Activated CD4-positive, alpha-beta T cell treated with anti-CD3 and anti-CD28 coated beads, Interleukin-10, Interleukin-2, amounts not matched to agents 100 ng/mL and 50 ng/mL, durations not matched to agents 16 hours and 8 hours (primary cell): ENCODE measurements at places on chromosomes 7 and 10.

DNA sequence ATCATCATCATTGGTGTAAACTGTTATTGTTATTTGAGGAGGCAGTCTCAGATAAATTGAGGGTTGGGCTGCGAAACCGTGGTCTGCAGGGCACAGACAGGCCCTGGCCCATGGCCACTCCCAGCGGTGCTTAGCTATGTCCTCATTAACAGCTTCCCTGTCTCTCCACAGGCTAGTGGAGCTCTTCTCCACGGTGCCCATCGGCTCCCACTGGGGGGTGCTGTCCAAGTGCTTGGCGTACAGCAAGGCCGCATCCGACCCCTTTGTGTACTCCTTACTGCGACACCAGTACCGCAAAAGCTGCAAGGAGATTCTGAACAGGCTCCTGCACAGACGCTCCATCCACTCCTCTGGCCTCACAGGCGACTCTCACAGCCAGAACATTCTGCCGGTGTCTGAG is 21.6 kb downstream of the GPR26 start:
- DNase-seq, result no peak

- no peak for DNase-seq
Measured at GRCh38 chr10:109774121-109774440, 149.2 kb downstream of the XPNPEP1 start.

- DNase-seq, result no peak
Measured at GRCh38 chr7:104482362-104483037, 154.1 kb downstream of the LHFPL3 start.

GRCh38 chr7:35676211-35676610 is 18.7 kb downstream of the HERPUD2 start:
- DNase-seq, result no peak

DNA sequence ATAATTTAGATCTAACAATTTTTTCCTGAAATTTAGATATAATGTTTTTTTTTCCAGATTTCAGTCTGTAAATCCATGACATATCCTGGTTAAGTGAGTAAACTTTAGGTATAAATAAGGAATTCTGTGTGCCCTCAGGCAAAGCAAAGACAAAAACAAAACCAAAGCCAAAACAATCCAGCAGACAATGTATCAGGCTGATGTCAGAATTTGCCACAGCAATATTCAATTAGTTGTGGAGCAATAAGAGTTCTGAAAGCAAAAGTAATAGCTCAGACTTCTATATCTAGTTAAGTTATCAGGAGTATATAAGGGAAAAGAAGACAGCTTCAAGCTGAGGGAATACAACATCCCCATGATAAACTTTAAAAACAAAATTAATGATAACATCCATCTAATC is 82.0 kb downstream of the MKX start:
- no peak for DNase-seq

GRCh38 chr10:35090162-35090954 is at the start of gene CUL2:
Gene CUL2 (minus strand): TSS chr10:35090341. CDS start chr10:35071317, 19,024 bp downstream.
- peak; percentile 94 for DNase-seq

- DNase-seq, result no peak
Measured at GRCh38 chr10:99497343-99498025, 35.3 kb upstream of the NKX2-3 start.

DNA sequence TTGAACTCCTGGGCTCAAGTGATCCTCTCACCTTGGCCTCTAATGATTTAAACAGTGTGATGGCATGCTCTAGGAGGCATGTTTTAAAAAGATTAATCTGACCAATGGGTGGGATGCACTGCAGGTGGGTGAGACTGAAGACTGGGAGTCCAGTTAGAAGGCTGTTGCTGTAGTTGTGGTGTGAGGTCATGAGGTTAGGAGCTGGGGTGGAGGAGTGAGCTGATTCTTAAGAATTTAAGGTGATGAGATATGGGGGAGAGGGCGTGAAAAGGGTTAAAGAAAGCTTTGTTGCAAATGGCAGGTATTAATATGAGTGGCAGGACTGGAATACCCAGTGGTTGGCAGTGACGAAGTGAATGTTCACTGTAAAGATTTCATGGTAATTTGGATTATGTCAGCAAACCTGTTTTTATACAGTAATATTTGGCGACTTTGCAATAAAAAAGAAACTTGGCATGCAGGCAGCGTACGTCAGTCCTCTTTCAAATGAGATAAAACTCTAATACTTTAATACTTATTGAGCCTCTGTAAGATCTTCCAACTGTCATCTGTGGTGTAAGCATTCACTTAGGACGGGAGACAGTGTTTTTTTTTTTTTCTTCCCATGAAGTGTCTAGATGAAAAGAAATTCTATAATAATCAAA is 72.8 kb upstream of the MTPN start:
- no peak for DNase-seq

GRCh38 chr7:21984042-21984441 is 38.3 kb upstream of the CDCA7L start:
- DNase-seq, result no peak

GRCh38 chr7:159296093-159296681 is 151.5 kb upstream of the VIPR2 start:
- no peak for DNase-seq

GRCh38 chr7:44290252-44290620 is 35.2 kb downstream of the CAMK2B start:
- DNase-seq, result no peak

GRCh38 chr10:127013211-127013656 is 108.0 kb downstream of the DOCK1 start:
- no peak for DNase-seq

DNA sequence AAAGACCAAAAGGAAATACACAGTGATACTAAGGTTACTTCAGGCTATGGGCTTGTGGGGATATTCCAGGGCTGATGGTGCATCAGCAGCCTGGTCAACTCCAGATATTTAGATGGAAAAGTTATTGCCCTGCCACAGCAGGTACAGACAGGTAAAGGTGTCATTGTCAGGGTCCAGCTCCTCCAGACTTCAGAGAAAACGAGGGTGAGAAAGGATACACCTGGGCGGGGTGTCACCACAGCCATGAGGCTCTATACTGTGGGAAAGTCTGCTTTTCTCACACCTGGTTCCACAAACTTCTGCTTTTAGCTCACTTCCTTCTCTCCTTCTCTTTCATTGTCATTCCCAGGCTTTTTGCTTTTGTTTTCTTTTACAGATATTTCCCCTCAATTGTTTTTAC is 2.0 kb upstream of the C10orf120 start:
- DNase-seq, result no peak

- peak; percentile 49 for DNase-seq
Measured at GRCh38 chr10:27319752-27320431, 79.3 kb upstream of the ACBD5 start.

- no peak for DNase-seq
Measured at GRCh38 chr10:24762161-24762924, 38.7 kb upstream of the ARHGAP21 start.

- no peak for DNase-seq
Measured at GRCh38 chr10:71465551-71466252, 69.0 kb downstream of the CDH23 start.

- no peak for DNase-seq
Measured at GRCh38 chr10:59319854-59320253, 42.5 kb downstream of the FAM13C start.

- DNase-seq, result peak; percentile 80
Measured at GRCh38 chr10:6600224-6600987, 20.3 kb upstream of the PRKCQ start.

DNA sequence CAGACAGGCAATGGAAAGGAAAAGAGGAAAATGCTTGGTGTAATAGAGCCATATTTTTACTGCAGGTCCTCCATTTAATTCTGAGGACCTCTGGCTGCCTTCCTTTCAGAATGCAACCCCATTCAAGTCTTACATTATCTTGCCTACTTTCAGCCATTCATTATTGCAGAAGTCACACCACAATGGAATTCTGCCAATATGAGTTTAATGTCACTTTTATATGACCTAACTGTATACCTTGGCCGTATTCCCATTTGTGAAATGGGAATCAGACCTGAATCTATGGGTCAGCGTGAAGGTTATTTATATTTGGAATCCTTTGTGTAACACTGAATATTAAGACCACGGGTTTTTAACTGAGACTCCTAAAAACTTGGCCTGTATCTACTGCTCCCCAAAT is 241.7 kb upstream of the AOAH start:
- DNase-seq, result no peak

DNA sequence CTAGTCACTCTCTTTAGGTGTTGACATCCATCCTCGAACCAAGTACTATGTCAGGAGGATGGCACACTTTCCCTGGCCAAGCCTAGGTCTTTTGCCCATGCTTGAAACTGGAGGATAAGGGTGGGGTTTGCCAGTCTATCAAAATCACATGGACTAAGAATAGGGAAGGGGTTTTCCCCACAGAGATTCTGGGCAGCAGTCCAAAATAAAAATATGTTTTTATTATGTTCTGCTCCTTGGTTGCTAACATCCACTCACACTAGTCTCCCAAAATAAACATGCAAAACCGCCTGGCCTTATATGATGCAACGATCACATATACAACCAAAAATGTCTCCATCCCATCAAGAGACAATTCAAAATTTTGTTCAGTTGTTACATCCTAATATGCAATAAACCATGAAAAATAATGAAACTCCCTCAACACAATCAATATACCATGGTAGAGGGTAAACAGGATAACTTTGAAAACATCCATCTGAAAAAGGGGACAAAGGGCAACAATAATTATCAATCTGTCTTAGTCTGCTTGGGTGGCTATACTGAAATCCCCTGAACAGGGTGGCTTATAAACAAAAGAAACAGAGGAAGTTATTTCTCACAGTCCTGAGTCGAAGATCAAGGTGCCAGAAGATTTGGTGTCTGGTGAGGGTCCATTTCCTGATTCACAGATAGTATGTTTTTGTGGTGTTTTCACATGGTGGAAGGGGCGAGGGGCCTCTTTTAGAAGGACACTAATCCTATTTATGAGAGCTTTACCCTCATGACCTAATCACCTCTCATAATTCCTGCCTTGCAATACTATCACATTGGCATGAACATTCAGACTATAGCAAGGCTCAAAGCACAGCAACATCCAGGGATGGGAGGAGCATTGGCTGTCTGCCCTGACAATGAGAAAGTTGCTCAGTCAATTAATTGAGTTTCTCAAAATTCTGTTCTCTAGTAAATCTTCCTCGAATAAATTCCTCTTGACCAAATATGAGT is 159.3 kb downstream of the ETV1 start:
- no peak for DNase-seq

GRCh38 chr10:104304927-104305326 is 33.3 kb downstream of the ITPRIP start:
- no peak for DNase-seq

DNA sequence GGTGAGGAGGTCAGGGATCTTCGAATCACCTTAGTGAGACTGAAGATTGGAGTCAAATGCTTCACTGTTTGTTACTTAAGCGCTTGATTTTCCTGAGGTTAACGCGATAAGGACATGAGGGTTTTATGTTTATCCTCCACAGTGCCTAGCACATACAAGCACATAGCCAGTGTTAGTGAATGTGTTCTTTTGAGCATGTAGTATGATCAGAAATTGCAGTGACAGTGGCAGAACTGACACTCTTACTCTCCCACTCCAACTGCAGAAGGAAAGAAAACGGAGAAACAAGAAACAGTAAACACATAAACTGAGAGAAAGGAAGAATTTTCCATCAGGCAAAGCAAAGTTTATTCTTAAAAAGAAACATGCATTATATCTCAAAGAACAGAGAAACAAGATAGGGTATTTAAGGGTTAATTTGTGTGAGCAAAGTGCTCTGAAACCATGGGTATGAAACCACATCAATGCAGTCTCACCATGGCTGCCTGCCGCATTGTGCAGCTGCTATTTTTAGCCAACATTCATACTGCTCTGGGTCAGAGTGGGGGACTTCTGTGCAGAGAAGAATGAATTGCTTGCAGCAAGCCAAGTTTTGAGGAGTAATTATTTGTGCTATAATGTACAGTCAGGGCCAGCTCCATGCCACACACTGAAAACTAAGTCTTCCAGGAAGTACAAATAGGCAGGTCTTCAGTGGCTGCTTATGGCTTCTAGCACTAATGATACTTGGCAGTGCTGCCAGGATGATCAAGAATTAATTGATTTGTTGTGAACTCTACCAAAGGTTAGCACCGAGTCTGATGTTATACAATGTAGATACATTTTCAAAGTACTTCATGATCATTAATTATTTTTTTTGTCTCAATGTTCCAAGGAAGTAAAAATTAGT is 152.0 kb downstream of the MACC1 start:
- peak; percentile 14 for DNase-seq

GRCh38 chr7:130649004-130649790 is 19.4 kb downstream of the COPG2 start:
- DNase-seq, result peak; percentile 87

DNA sequence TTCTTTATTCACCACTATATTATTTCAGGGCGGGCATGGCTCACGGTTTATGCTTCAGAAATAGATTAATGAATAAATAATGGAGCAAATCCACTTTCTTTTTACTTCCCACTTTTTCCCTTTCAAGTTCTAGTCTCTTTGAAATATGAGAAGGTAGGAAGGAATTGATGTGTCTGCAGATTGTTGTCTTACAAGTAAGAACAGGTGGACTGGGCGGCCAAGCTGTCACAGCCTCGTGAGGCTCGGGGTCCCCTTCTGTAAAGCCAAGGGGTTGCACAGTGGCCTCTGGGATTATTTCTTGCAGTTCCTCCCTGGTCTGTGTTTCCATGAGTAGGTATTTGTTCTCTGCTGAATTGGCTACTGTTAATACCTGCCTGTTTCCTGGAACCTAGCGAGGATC is 11.2 kb downstream of the VWA2 start:
- DNase-seq, result no peak
